IMR-90 (cell line): ENCODE measurements at places on chromosomes 3 and 15. TPM values are rescaled to one million over a fixed set of nuclear protein-coding genes. Genes with fewer than 3 reads are reported as not detected.

DNA sequence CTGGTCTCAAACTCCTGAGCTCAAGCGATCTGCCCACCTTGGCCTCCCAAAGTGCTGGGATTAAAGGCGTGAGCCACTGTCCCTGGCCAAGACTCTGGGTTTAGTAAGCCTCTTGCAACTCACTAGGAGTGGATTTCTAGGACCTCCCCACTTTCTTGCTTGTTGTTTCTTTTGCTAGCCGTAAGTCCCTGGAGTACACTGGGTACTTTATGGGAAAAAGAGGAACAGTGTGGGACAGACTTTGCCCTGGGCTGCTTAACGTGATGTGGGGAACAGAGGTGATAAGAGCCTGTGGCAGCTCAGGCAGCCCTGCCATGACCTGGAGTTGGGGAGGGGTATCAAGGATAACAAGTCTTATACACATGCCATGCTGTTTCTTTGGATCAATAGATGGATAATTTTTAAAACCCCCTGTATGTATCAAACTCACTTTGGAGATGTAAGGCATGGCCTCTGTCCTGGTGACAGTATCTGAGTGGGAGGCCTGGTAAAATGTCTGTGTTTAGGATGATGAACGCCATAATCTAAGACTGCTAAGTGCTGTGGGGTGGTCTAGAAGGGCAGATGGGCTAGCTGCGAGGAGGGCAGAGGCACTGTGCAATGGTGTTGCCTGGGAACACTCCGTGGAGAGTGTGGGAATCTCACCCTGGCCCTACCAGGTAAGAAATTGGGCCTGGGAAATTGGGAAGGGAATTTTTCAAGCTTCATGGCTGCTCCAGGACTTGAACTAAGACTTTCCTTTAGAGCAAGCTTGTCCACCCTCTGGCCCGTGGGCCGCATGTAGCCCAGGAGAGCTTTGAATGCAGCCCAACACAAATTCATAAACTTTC lies 54.8 kb downstream of the SMAD3 start:
- DNase-seq = no peak

DNA sequence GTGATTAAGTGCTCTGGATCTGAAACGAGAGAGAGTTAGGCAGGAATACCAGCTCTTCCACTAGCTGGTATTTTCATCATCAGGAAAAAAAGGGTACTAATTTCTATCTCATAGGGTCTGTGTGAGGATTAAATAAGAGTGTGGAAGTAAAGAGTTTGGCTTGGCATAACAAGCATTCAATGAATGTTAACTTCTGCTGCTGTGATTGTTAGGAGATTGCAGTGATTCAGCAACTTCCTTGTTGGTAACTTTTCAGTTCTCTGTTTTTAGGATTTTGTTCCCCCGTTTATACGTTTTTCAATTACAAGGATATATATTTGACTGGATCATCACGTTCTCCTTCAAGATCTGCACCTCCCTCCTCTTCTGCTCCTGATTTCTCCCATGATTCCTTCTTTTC lies 65.9 kb upstream of the MYO5C start:
- no peak for DNase-seq

DNA sequence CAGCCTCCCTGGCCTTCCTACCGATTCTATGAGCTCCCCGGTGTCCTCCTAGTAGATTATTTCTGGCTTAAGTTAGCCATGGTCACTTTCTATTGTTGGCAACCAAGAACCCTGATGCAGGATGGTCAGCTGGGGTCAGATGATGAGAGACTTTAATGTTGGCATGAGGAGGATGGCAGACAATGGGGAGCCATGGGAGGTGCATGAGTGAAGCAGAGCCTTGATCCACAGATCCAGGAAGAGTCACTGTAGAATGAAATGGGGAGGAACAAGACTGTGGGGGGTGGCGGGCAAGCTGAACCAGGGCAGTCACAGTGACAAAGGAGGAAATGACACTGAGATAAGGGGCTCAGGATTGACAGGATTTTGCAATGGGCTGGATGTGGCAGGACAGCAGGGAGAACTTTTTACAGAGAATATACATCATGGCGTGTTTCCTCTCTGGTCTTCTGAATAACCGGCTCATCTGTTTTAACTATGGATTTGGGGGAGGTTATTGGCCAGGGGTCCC lies 60.9 kb downstream of the RPLP1 start:
- DNase-seq = no peak

- no peak for DNase-seq
Measured at GRCh38 chr3:184255291-184256039, 5.9 kb downstream of the CAMK2N2 start.

The FETUB gene
- total RNA-seq = not detected in 2 replicates

The GASK1A gene
- 0.18 and 0.28 TPM in 2 replicates for total RNA-seq
